NCI-H2171 (cell line): ENCODE measurements at places on chromosomes 4 and X.

DNA sequence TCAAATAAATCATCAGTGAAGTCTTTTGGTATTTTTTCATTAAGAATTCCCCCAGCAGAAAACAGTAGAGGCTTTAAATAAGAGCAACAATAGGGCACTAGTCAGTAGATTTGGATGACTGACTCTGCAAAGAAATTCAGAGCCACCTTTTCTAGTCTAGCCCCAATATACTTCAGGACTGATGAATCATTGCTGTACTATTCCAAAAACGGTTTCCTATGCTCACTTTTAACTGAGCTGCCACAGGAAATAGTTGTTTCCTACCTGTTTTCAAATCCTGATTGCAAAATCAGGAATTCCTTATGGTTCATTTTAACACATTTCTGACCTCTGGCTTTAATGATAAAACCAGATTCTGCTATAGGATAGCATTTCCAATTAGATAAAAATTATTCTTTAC is 171.6 kb downstream of the NR3C2 start:
- no peak for DNase-seq

GRCh38 chr4:47490550-47490949 is 5.5 kb downstream of the ATP10D start:
- DNase-seq = no peak

- DNase-seq = peak; percentile 36
Observed at GRCh38 chr4:92304606-92305005, 840 bp downstream of the GRID2 start.

GRCh38 chr4:93232883-93233282 is 595.7 kb upstream of the ATOH1 start:
- DNase-seq = no peak

GRCh38 chr4:61201961-61202637 is 2.0 kb downstream of the ADGRL3 start:
- DNase-seq = no peak

GRCh38 chr4:79296768-79297428 is 29.0 kb downstream of the NAA11 start:
- no peak for DNase-seq

- DNase-seq = no peak
Observed at GRCh38 chr4:184282251-184282713, 64.6 kb upstream of the ENPP6 start.

DNA sequence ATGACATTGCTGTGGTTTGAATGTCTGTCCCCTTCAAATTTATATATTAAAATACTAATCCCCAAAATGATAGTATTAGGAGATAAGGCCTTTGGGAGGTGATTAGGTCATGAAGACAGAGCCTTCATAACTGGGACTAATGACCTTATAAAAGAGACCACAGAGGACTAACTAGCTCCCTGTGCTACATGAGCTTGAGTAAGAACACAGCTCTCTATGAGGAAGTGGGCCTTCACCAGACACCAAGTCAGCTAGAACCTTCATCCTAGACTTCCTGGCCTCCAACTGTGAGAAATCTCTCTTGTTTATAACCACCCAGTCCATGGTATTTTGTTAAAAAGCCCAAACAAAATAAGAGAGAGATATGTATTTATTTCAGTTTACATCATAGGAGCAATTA is 242.2 kb upstream of the CTSO start:
- no peak for DNase-seq

DNA sequence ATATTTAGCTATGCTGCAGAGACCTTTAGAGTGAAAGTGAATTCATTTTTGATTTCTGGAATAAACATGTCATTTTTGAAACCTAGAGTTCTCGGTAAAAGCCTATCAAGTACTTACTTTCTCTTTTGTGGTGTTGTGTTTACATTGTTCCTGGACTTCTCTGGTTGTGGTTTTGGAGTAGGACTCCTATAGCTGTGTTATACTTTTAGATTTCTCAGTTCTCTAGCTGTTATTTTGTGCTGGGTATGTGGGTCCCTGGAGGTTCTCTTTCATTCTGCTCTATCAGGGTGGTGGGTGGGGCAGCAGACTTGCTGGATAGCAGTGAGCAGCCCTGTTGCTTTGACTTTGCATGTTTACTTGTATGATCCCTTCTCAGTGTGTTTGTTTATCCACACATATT is 25.6 kb upstream of the MSMO1 start:
- DNase-seq = no peak

DNA sequence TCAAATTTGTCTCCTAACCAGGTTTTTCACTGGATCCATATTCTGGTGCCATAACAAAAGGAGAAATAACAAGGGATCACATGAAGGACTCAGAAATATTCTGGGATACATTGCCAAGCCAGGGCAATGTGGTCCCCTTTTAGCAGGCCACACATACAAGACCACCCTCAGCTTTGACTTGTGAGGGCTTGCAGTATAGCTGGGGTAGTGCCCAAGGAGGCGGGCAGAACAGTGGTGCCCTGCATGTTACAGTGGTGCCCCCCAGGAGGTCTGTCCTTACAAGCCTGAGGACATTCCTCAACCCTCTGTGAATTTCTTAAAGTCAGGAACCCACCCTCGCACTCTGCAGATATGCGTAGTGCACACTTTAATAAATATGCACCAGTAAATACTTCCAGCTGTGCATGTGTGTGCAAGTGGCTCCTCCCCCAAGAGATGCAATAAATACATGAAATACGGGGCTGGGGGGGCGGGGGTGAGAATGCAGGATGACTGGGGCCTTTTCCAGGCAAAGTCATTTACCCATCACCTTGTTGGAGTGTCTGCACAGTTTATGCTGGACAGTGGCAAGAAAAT is 34.4 kb upstream of the TBL1X start:
- DNase-seq = no peak

- DNase-seq = no peak
Observed at GRCh38 chr4:95643627-95644026, 94.9 kb upstream of the UNC5C start.

GRCh38 chr4:154004507-154005170 is 215.8 kb upstream of the SFRP2 start:
- DNase-seq = no peak

GRCh38 chr4:158094413-158095134 is 78.3 kb downstream of the GASK1B start:
- DNase-seq = no peak
